ENCODE measurements at places on chromosomes 16 and 17.

- DNase-seq = peak; percentile 65
Observed at GRCh38 chr16:90019543-90020259, 445 bp upstream of the DBNDD1 start.

DNA sequence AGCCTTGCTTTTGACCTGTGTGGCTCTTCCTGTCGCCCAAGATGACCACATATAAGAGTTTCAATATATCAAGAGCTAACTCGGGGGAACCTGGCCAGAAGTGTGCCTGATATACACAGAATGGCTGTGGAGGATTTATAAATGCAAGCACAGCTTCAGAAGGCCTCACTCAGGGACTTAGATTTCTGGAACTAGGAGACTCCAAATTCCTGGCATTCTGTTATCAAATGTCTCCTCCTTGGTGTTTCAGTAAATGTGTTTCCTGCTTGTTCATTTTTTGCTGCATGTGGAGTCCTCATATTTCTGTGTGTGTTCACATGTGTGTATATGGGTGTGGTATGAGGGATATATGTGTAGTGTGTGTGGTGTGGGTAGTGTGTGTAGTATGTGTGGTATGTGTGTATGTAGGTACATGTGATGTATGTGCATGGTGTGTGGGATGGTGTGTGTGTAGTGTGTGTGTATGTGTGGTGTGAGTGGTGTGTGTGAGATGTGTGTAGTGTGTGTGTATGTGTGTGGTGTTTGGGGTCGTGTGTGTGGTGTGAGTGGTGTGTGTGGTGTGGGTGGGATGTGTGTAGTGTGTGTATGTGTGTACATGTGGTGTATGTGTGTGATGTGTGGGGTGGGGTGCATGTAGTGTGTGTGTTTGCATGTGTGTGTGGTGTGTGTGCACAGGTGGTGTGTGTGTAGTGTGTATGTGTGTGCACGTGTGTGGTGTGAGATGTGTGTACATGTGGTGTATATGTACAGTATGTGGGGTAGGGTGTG lies 981 bp upstream of the CD300H start:
- no peak for DNase-seq

- DNase-seq = no peak
Observed at GRCh38 chr17:66172691-66173223, 19.2 kb downstream of the CEP112 start.

- DNase-seq = no peak
Observed at GRCh38 chr16:89744813-89745212, 23.5 kb downstream of the ZNF276 start.

- peak; percentile 69 for DNase-seq
Observed at GRCh38 chr16:11791144-11791828, 5.8 kb downstream of the ZC3H7A start.

- no peak for DNase-seq
Observed at GRCh38 chr16:275041-275641, 603 bp downstream of the RGS11 start.

GRCh38 chr17:80441133-80441578 lies 26.2 kb downstream of the ENDOV start:
- DNase-seq = no peak

DNA sequence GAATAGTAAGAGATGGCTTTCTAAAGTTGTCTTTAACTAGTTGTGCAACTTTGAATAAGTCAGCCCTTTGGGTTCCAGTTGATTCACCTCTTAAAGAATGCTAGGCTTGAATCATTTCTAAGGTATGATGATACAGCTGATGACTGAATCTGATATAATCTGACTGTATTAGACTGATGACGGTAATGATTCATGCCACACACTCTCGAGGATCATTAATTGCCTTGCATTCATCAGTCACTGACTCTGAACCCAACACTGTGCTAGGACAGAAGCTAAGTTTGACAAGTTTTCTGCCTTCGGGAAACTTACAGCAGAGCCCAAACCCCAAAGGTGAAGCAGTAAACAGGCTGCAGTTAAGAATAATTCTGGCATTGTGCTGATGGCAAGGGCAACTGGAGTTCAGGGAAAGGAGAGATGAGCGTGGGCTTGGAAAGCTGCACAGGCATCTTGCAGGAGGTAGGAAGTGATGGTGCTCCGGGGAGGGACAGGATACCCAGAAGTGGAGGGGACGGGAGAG lies 25.8 kb downstream of the ASIC2 start:
- no peak for DNase-seq

DNA sequence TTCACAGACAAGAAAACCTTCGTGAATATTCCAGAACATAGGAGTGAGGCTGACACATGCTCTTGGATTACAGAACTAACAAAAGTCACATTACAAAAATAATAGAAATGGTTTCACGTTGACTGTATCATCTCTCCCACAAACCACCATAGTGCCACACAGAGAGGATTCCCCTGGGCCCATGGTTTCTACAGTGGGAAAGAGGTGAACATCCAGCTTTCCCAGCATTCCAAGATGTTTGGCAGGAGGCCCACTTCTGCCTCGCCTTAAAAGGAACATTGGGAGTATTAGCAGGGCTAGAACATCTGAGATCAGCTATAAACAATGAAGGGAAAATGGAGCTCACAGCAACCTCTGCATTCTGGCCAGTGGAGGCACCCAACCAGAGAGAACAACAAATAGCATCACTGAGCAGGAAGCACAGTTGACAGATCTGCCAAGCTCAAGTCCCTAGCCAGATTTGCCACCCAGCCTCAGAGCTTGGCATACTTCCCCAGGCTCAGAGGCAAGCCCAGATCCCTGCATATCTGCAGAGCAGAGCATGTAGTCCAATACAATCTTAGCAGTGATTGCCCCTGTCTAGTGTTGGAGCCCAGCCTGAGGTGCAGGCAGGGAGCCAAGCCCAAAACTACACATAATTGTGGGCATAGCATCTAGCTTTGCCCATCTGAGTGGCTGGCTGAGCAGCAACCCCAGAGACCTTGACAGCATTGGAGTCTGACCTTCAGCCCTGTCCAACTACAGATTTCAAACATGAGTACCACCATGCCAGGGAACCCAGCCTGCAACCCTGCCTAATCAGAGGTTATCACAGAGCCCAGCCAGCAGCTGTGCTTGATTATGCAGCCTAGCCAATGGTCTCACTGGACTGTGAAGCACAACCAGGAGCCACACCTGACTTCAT lies 260.4 kb downstream of the CEP112 start:
- DNase-seq = no peak

- no peak for DNase-seq
Observed at GRCh38 chr16:59887856-59888255, 1153.7 kb upstream of the GOT2 start.

GRCh38 chr16:47506800-47507199 lies 45.7 kb downstream of the PHKB start:
- no peak for DNase-seq

DNA sequence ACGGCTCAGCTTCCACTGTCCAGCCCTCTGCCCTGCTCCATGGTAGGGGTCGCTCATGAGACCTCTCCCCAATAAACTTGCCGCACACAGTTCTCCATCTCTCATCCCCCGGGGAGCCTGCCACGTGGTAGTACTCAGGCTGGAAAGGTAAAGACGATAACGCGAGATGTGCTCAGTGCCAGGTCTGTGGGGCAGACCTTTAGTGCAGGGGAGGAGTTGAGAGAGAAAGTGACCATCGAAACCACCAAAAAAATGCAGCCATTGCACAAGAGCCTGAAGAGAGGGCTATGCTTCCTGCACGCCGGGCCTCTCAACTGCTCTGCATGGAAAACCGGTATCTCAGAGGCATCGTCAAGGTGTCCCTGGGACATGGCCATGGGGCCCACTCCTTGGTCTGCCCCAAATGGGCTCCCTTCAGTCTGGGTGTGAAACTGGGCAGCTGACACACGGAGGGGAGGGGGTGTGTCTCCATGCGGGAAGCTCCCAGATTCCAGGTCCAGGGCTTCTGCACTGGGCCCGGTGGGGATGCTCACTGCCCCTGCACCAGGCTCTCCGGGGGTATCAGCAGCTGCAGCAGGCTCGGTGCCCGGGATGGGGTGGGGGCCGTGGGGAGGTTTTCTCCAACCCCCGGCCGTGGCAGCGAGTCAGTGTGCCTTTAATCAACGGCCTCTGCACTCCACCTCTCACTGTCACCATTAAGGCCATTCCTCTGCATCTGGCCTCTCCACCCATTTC lies 4.7 kb upstream of the AANAT start:
- no peak for DNase-seq

GRCh38 chr17:74151551-74152315 lies 51.7 kb upstream of the RPL38 start:
- DNase-seq = no peak

DNA sequence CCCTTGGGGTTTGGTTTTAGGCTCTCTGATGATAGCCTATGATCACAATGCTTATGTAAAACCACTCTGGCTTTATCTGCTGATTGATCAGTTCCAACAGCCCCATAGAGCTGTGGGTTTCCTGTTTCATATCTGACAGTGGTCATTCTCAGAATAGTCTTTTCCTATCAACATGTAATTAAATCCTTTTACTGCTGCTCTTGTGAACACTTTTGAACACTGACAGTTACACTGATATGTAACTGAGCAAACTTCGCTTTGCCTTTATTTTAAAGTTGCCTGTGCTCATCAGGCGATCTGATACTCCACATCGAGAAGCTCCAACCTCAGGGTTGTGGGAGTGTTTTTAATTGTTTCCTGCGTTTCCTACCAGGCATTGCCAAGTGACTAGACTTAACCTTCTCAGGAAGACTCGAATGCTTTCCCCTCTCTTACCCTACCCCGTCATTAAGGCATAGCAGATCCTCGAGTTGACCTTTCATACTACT lies 17.3 kb upstream of the CLEC18B start:
- no peak for DNase-seq

DNA sequence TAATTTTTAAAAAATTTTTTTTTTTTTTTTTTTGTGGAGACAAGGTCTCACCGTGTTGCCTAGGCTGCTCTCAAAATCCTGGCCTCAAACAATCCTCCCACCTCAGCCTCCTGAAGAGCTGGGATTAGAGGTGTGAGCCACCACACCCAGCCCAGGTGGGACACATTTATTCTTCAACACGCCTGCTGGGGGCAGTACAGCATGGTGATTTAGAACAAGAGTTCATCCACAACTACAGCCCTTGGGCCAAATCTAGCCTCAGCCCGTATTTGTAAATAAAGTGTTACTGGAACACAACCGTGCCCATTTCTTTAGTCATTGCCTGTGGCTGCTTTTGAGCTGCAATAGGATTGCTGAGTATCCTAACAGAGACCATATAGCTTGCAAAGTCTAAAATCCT lies 92.8 kb downstream of the KATNIP start:
- no peak for DNase-seq

- no peak for DNase-seq
Observed at GRCh38 chr17:22300731-22301352, 608.5 kb downstream of the KCNJ18 start.
